Hippocampal formation (tissue), 2 donors: ENCODE measurements at places on chromosomes 4 and X.

- no peak for DNase-seq
These were observed 150.1 kb downstream of the DHX15 start for GRCh38 chr4:24434241-24434640.

GRCh38 chr4:76823495-76823894, 74.4 kb downstream of the SOWAHB start:
- DNase-seq = no peak

DNA sequence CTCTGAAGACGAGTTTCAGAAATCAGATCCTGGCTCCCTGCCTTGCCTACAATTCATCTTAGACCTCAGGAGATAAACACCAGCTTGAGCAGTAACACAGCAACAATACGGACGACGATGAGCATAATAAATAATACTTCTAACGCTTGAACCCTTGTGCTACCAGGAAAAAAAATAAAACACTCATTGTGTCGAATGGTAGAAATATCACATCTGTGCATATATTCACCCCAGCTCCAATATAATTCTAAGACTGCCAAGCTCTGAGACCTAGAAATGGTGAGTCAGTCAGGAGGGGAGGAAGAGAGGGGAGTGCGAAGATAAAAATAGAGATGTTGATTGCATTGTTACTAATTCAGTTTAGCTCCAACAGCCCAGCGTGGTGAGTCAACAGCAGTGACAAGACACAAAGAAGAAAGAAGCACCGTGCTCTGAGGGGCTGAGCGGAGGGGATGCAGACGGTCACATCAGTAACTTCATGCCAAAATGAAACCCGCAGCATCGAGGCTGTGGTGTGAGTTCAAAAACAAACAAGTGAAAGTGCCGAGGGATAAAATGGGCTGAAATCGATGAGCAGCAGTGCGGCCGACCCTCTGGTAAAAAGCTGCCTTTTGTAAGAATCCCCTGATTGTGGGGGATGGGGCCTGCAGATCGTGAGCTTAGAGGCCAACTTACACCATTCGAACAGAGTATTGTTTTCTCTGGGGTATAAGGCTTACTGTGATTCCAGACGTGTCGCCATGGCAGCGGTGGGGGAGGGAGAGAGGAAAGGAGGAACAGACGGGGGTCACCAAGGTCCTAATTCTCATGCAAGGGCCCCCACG, 150.4 kb downstream of the MGST2 start:
- peak; percentile 46 for DNase-seq

DNA sequence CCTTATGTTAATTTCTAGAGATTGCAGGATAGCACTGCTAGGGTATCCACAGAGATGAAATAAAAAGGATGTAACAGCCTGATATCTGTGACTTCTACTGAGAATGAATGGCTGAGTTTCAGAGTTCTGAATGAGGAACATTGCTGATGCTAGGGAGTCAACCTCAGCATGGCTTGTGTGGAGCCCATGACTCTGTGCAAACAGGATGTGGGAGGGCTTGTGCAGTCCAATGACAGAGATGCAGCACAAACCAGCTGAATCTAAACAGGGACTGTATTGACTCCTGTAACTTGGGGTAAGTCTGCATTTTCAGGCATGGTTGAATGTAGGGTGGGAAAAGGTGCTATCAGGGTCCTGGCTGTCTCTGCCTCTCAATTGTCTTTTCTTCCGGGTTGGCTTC, 5.3 kb upstream of the RASL11B start:
- no peak for DNase-seq

- DNase-seq = no peak
These were observed 16.1 kb upstream of the EXOSC9 start for GRCh38 chr4:121784975-121785374.

- DNase-seq = no peak
These were observed 32.9 kb downstream of the SLC2A9 start for GRCh38 chr4:9988363-9988749.

DNA sequence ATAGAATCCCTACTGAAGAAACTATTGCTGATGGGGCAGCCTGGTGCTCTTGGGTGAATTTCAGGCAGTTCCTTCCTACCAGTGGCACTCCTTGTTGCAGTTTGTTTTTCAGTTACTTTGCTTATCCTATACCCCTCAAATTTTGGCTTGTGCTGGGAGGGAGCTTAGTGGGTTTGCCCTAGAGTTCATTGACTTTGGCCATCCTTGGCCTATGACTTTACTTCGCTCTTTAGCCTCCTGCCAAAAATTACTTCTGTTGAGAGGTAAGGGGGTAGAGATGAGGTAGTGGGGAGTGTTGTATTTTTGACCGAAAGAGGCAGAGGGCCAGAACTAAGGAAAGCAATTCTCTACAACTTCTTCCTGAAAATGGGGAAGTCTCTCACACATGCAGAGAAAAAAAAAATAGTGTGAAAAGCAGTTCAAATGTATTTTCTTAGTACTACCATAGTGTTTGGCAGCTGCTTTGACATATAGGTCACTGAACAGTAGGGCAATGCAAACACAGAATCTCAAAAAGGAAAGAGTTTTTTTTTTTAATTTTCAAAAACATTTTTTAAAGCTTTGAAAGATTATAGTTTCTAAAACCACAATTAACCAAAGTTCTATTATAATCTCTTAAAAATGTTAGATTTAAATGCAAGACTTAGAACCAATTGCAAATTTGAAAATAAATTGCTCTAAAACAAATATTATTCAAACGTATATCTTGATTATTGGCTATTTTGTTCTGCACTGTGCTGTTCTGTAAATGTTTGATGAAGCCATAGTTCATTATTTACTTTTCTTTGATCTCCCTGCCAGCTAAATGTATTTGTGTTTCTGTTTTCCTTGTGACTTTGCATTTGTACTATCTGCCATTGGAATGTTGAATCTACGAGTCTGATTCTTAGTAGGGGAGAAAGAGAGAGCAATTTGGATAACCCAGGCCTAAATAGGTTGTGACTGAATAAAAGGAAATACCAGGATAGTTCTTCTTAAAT, 73.6 kb downstream of the DCK start:
- no peak for DNase-seq

- no peak for DNase-seq
These were observed 672.9 kb downstream of the ADGRL3 start for GRCh38 chr4:61872983-61873382.

- DNase-seq = no peak
These were observed 5.4 kb upstream of the CLDN34 start for GRCh38 chrX:9961750-9962149.

GRCh38 chr4:171813526-171814250, 484 bp downstream of the GALNTL6 start:
- no peak for DNase-seq

DNA sequence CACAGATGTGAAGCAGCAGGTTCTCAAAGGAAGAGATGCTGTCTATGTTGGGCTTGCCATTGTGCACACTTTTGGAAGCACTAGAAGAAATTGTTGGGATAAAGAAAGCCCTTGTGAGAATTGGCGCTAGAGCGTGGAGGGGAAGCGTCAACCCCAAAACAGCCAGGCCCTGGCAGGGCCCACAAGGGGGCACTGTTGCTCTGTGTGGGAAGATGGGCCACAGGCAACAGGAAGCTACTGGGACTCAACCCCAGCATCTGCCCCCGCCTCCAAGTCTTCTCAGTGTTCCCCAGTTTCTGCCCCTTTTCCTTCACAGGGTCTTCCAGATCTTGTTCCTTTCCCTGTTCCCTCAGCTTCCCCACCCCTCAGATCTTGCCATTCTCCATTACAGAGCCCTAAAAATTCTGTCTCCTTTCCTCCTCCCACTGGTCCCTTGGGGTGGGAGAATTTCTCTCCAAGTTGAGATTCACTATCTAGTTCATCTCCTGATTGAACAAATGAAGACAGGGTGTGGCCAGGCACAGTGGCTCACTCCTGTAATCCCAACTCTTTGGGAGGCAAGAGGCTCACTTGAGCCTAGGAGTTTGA, 85.5 kb downstream of the STARD8 start:
- DNase-seq = peak; percentile 29

DNA sequence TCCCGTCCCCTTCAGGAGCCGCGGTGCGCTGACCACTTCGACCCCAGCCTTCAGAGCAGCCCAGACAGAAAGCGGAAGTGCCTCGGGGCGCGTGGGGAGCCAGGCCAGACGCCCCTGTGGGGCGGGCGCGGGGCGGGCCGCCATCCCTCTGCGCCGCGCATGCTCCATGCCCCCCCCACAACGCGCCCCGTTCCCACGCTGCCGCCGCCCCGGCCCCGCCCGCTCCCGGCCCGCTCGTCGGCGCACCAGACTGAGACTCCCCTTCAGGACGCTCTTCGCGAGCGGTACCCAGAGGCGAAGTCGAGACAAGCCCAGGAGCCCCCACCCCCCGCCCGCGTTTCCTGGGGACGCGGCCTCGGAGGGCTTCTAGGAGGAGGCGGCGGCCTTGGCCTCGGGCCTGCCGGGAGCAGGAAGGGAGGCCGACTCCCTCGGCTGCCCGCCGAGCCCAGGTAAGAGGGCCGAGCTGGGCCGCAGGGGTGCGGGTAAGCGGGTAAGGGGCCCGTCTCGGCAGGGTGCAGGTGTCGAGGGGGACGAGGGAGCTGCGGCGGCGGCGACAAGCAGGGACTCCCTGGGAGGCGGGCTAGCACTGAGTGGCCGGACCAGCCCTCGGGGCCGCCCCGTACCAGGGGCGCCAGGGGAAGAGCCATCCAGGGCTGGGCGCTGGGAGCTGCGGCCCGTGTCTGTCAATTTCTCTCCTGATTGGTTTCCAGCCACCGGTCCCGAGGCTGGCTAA, at the start of gene ZFP92:
TSS of gene ZFP92 (plus strand) at position 218 of the 733 bp plus-strand sequence. CDS start 6,851 bp downstream, outside the sequence.
- DNase-seq = no peak

DNA sequence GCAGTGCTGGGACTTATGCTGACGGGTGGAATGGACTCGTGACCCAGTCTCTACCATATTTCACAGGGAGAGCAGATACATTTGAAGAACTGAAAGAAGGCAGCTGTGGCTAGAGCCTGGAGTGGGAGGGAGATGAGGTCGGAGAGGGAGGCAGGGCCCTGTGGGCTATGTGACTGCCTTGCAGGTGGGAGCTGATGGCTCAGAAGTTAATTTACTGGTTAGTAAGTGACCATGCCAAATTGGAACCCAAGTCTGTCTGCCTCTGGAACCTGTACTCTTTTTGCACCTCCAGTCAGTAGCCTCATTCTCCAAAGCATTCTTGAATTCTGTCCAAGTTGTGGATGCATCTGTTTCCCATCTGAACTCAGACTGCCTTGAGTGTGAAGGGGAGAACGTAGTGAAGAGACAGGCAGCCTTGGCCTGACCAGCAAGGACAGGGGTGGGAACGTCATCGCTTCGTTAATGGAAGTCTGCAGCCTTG, 92.3 kb downstream of the REPS2 start:
- no peak for DNase-seq

GRCh38 chr4:169774466-169775445, 17.0 kb upstream of the HPF1 start:
- DNase-seq = no peak

GRCh38 chr4:8322794-8323704, 53.5 kb downstream of the HTRA3 start:
- DNase-seq = no peak

- no peak for DNase-seq
These were observed 973.3 kb upstream of the FTHL17 start for GRCh38 chrX:32045149-32045548.

DNA sequence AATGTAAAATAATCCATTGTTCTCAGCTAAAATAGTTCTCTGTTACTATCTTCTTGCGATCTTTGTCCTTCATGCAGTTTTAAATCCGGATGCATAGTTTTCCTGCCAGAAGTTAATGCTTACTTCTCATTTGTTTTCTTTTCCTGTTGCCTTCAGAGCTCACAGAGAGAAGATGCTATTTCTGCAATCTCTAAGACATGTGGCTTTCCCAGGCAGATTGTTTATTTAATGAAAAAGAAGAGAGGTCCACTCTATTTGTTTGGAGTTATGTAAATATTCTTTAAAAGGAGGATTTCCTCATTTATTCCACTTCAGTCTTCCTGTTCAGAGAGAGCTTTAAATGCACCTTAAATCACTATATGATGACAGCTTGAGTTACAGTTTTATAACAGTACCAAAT, 39.3 kb upstream of the HPGD start:
- no peak for DNase-seq

- no peak for DNase-seq
These were observed 122.3 kb upstream of the OTUD4 start for GRCh38 chr4:145302725-145303124.

DNA sequence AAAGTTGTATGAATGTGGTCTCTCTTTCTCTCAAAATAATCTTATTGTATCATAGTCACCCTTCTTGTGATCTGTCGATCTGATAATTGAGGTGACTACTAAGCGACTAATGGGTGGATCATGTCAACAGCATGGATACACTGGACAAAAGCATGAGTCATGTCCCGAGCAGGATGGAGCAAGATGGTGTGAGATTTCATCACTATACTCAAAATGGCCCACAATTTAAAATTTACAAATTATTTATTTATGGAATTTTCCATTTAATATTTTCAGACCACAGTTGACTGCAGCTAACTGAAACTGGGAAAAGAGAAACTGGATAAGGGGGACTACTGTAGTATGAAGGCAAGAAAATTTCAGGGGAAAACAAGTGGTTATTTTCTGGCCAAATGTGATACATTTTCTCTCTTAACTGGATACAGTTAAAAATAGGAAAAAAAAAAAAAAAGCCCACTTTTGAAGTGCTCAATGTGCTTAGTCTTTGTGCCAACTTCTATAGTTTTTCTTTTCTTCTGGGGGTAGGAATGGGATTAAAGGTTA, 25.3 kb downstream of the FAM241A start:
- DNase-seq = no peak

DNA sequence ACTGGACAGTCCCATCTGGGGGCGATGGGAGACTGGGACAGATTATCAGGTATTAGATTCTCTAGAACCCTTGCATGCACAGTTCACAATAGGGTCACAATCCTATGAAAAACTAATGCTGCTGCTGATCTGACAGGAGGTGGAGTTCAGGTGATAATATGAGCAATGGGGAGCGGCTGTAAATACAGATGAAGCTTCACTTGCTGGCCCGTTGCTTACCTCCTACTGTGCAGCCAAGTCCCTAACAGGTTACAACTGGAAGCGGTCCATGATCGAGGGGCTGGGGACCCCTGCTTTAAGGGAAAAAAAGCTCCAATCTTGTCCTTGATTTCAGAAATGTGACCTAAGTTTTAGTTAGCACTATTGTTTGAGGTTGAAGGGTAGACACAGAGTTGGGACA, 175.2 kb downstream of the ZNF330 start:
- DNase-seq = no peak

DNA sequence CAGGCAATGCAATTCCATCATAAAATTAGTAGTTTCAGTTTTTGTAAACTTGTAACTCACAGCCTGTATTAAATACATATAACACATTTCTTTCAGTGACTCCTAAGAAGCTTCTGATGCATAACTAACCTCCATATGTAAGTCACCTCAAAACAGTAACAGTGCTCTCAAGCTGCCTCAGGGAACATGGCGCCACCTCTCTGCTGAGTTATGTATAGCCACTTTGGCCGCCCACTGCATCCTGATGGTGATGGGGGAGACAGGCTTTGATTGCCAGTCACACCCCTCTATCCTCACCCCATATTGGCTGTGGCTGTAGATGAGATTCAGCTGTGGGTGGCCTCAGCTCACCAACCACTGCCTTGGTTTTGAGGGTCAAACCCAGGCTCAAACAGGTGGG, 54.3 kb downstream of the LRBA start:
- DNase-seq = no peak

- no peak for DNase-seq
These were observed 229.8 kb downstream of the DKK2 start for GRCh38 chr4:106806158-106806797.
